NB4 (cell line): ENCODE measurements at places on chromosomes 7 and 10.
A peak's percentile ranks its signal among the peaks of the same experiment; 100 is the strongest.

GRCh38 chr7:70400829-70401380 lies 731.0 kb upstream of the GALNT17 start:
- DNase-seq, result no peak

GRCh38 chr7:121373177-121373576 lies 22.9 kb downstream of the FAM3C start:
- DNase-seq, result no peak

GRCh38 chr7:102866535-102867215 lies 46.1 kb upstream of the LRRC17 start:
- DNase-seq, result no peak

- no peak for DNase-seq
Measured at GRCh38 chr10:92112462-92112861, 178.4 kb downstream of the CPEB3 start.

GRCh38 chr10:120744040-120744439 lies 107.1 kb upstream of the WDR11 start:
- DNase-seq, result no peak

DNA sequence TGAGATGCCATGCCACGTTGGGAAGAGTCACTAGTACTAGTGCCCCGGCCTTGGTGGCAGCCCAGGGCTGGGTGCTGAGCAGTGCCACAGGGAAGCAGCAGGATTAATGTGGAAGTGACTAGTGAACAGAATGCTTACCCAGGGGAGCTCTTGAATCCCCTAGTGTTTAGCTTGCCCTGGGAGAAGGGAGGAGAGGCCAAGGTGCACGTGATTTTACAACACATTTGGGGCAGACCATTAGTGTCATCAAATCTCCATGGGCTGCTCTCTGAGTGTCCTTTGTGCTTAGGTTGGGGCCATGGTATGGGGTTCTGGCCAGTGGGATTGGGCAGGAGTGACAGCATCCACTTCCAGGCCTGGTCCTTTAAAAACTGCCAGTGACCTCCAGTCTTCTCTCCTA lies 37.5 kb downstream of the ARHGAP22 start:
- DNase-seq, result no peak

- DNase-seq, result no peak
Measured at GRCh38 chr7:106820321-106821217, 44.5 kb upstream of the PIK3CG start.

DNA sequence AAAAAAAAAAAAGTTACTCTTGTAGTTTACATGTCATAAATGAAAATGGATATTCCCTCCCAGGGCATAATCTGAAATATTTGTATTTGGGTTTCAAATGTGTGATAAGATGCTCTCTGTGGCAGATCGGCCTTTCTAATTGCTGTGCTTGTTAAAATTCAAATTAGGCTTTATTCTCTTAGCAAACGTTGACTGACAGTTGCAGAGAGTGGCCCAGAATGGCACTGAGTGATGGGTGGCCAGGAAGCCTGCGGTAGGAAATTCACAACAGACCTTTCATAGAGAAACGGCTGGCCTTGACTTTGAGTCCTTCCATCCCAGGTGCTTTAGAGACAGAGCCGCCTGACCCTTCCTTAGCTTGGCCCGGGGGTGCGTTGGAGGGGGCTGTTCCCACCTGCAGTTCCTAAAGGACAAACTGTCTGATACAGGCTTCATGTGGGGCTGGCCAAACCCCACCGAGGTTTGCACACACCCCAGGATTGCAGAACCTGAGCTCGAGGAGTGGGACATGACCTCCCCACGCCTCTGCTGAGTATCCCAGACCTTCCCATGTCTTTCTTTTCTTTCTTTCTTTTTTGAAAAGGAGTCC lies 152.7 kb downstream of the CUX1 start:
- DNase-seq, result no peak

DNA sequence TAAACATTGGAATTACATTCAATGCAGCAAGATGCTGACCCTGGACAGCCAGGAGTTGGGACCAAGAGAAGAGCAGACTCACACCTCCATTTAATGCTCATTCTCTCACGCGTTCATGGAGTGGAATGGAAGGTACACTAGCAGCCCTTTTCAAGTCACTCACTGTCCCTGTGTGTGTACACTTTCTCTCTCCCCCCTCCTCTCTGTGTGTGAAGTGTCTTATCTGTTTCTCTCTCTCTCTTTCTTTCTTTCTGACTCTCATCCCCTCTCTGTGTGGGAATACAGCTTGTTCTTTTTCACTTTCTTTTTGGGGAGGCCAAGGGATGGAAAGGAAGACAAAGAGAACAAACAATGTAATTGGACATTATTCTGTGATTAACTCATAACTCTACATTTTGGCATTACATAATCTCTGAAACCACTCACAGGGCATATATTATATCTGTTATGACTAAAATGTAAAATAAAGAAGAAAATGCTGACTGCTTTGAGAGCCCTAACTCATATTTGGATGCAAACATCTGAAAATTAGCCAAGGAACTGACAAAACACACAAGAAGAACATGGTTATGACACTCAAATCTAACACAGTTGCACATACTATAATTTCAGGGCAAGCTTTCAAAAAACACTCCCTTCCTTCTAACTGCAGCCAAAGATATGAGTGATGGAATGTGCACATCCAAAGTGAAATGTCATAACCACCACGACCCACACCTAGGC lies 188.8 kb downstream of the PARD3 start:
- DNase-seq, result no peak

- DNase-seq, result no peak
Measured at GRCh38 chr7:11228515-11228914, 254.8 kb downstream of the PHF14 start.

- peak; percentile 59 for DNase-seq
Measured at GRCh38 chr10:75408509-75408875, 6.9 kb upstream of the ZNF503 start.

- peak; percentile 93 for DNase-seq
Measured at GRCh38 chr10:98134431-98135221, at the start of gene R3HCC1L. R3HCC1L (plus strand) TSS chr10:98134657; CDS start chr10:98208115, 73,458 bp downstream.
